Activated CD8-positive, alpha-beta memory T cell treated with anti-CD3 and anti-CD28 coated beads for 1 hour (primary cell): ENCODE measurements at places on chromosomes 5 and 9.

- no peak for DNase-seq
These were observed 44.9 kb upstream of the CDH18 start for GRCh38 chr5:20032896-20033295.

- DNase-seq: no peak
These were observed 4.3 kb upstream of the AFAP1L1 start for GRCh38 chr5:149267241-149267973.

GRCh38 chr9:77896938-77897667 lies 134.5 kb downstream of the GNAQ start:
- no peak for DNase-seq

- no peak for DNase-seq
These were observed 569.6 kb downstream of the EBF1 start for GRCh38 chr5:158530115-158530514.

DNA sequence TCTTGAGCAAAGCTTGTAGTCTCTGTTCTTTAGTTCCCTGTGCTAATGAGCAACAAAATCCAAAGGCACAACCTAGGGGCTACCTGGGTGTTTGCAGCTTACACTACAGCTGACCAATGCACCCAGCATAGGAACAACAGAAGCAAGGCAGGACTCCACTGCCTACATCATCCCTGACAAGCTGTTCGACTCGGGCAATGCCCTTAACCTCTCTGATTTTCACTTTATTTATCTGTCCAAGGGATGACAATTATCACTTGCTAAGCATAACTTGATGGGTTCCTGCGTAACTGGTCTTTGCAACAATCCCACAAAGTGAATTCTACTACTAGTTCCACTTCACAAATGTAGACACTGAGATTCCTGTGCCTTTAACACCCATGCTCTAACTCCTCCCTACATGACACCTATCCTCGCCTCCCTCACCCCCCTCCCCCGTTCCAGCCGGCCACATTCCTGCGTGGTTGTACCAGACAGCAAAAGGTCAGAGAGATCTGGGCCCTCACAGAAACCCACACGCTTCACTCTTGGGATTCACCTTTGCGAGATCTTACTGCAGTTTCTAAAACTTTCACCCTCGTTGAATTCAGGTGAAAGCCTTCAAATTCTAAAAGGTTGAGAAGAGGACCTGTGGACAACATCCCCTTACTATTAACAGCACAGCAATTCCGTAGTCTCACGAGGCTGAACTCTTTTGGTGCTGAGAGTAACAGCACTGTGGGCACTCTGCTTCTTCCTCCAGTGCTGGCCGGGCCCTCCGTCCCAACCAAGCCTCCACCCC lies 995 bp downstream of the IPPK start:
- no peak for DNase-seq

DNA sequence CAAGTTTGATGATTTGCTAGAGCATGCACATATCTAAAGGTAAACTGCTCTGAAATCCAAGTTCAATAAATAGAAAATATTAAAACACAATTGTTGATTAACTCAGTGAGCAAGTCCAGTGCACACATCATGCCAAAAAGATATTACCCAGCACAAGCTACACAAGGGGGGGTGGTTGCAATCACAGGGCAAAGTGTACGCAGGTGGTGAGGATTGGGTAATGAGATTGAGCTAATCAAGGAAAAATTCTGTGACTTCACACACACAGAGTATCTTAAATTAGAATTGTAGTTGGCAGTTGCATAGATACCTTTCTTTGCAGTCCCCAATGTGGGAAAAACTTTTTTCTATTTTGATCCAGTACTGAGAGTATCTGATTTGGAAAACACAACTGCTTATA lies 156.1 kb upstream of the NTRK2 start:
- no peak for DNase-seq

DNA sequence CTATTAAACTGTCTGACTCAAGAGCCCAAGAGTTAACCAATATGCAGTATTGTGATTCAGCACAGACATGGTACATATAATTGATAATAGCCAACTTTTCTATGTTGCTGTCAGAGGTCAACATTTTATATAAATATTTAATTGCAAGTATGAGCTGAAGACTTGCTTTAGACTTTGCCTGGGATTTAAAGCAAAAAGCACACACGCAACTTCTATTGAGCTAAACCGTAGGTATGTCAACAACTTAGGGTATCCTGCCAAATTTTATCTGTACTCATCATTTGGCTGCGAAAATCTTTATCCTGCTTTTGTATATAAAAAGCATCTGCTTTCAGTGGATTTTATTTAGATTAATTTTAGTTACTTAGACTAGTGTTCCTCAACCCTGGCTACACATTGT lies 27.4 kb downstream of the UHRF2 start:
- no peak for DNase-seq

GRCh38 chr5:179679014-179679674 lies 1.7 kb downstream of the CBY3 start:
- peak; percentile 53 for DNase-seq

DNA sequence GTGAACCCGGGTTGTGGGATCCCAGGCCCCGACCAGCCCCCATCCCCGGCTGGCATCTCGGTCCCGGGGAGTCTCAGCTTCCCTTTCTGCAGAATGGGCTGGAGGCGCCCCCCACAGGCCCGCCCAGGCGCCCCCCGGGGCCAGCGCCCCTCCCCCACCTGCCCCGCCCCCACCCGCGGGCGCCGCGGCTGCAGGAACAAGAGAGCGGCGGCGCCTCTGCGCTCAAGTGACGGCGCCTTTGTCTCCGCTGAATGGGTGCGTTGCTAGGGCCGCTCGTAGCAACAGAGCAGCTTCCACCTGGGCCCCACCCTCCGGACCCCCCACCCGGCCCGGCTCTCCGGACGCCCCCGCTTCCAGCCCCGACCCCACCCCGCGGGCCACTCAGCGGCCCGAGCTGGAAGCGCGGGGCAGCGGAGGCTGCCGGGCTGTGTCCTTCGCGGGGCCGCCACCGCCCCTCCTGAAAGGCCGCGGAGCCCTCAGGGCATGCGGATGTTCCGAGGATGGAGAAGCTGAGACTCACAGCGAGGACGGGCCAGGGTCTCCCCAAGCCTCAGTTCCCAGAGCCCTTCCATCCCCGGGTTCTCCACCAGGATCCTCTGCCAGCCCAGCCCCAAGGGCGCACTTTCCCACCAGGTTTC lies 27.5 kb downstream of the ADGRD2 start:
- no peak for DNase-seq

GRCh38 chr9:95204710-95205109 lies 112.8 kb downstream of the FANCC start:
- no peak for DNase-seq

DNA sequence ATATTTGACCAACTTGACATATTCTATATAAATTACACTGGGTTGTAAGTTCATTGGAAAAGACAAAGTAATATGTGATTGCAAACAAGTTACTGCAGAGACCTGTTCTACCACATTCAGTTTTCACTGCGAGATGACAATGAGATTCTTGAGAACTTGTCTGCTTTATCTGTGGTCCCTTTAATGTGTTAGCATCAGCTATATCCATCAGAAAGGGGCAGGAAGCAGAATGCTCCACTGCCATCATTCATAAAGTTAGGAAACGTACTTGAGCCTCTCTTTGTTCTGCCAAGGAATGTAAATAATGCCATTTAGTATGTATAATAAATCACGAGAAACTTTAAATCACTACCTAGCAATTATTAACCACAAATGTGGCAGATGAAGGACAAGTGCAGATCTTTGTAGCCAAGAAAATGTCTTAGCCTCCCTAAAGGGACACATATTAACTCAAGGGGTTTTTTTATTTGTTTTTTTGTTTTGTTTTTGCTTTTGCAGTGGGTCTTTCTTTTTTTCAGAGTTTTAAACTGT lies 59.4 kb downstream of the GIN1 start:
- no peak for DNase-seq

GRCh38 chr9:93902780-93903655 lies 52.1 kb downstream of the BARX1 start:
- no peak for DNase-seq

DNA sequence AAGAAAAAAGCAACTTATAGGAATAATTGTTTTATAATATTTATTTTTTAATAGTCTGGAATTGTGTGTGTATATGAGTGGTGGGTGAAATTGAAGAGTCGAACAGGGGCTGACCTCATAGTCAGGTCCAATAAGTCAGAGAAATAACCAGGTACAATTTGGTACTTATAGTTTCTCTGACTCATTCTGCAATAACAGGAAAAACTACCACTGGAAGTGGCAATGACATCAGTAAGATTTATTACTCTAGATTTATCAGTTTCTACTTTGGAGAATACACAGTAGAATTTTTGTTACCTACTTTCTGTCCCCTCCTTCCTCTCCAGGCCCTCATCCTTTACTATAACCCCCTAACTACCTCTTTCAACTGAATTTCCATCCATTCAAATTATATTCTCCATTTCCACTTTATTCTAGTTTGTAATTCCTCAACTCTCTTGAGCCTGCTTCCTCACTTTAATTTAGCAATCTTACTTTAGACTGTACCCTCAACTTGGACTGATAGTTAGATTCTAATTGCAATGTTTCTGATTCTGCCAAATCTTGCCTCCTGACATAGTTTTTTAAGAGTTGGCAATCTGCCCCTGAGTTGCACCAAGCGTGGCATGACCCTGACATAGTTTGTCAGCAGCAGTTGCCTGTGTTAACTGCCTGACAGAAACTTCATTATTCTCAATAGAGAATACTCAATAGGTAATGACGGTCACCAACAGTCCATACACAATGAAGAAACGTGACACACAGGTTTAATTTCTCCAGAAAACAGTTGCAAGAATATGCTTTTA lies 475.3 kb upstream of the RIOK2 start:
- no peak for DNase-seq

DNA sequence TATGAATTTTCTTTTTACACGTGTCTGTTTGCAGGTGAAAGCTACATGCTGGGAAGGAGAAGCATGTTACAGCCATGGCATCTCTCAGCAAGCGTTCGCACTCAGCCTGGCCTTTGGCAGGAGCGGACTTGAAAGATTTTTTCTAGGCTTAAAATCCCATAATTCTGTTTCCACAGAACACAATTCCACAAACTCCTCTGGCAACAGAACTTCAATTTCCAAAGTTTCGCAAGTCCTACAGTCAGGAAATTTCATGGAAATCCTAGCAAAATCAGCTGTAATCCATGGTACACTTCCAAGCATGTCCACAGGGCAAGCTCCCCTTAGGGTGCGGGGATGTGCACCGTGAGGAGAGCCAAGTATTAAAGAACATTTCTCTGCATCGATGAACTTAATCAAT lies 35.9 kb downstream of the SUB1 start:
- DNase-seq: no peak

DNA sequence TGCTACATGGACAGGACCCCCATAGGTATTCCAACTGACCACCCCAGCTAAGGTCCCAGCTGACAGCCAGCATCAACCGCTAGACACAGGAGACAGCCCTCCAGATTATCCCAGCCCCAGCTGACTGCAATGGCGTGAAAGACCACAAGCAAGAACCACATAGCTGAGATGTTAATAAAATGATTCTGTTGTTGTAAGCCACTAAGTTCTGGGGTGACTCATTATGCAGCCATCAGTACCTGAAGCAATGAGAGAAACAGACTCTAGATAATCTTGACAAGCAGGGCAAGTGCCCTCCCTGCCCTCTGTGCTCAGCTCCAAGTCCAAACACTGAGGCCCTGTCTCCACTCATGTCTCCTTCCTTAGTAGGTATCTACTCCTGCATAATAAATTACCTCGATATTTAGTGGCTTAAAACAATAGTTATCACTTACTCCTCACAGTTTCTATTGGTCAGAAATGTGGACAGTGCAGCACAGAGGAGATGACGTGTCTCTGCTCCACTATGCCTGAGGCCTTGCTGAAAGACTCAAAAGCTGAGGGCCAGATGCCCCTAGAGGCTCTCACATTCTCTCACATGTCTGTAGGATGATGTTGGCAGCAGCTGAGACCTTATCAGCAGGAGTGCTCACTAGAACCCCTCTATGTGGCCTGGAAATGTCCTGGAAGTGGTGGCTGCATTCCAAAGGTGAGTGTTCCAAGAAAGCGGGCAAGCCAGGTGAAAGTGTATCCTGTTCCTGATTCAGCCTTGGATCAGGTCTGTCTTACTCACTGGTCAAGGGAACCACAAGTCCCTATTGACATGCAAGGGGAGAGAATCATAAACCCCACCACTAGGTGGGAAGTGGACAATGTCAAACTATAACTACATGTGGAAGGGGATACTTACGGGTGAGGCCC lies 2.5 kb downstream of the MGAT1 start:
- no peak for DNase-seq

DNA sequence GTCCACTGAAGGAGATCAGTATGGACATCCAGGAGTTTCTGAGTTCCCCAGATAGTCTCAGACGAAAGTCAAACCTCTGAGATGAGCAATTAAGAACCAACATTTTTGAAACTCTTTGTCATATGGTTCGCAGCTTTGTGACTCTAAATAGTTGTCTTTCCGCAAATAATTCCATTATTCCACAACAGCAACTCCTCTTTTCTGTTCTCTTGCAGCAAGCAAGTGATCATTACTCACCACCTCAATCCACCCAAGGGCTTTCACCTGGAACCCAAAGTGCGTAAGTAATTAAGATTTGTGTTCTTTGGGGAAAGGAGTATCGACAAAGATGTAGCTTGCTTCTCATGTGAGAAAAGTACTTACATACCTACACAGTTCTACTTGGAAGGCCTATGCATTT lies 15.6 kb downstream of the MTX3 start:
- no peak for DNase-seq

DNA sequence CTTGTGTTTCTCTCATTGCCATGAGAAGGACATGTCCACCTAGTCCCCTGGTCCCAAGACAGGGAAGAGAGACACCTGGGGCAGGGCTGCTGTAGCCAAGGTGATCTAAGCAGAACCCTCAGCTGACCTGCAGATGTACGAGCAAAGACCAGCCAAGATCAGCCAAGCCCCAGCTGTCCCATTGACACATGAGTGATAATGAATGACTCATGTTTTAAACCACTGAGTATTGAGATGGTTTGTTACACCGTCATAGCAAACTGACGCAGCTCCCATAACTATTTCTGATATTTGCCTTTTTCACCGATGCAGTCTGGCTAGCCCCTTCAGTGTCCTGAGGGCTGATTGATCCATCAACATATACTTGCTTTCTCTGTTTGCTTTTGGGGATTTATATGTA lies 6.7 kb downstream of the OR1K1 start:
- no peak for DNase-seq

DNA sequence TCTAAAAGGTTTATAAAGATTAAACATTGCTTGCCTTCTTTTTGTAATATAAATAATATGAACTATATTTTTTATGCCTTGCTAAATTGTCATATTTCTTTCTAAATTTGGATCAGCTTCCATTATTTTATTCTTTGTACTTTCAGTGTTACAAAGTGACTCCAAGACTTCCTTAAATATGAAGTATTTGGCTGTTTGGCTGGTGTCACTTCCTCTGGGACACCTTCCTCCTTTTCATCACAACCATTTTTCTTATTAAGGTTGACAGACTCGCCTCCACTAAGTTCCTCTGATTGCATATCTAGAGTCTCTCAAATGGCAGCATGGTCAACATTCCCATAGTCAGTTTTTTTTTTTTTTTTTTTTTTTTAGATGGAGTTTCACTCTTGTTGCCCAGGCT lies 73.8 kb upstream of the SLC1A1 start:
- no peak for DNase-seq

GRCh38 chr9:27528886-27529315 lies 713 bp downstream of the MOB3B start:
- peak; percentile 9 for DNase-seq

- DNase-seq: no peak
These were observed 478.3 kb downstream of the DMRT2 start for GRCh38 chr9:1528456-1528855.
